ENCODE measurements at places on chromosomes 7 and 10.

DNA sequence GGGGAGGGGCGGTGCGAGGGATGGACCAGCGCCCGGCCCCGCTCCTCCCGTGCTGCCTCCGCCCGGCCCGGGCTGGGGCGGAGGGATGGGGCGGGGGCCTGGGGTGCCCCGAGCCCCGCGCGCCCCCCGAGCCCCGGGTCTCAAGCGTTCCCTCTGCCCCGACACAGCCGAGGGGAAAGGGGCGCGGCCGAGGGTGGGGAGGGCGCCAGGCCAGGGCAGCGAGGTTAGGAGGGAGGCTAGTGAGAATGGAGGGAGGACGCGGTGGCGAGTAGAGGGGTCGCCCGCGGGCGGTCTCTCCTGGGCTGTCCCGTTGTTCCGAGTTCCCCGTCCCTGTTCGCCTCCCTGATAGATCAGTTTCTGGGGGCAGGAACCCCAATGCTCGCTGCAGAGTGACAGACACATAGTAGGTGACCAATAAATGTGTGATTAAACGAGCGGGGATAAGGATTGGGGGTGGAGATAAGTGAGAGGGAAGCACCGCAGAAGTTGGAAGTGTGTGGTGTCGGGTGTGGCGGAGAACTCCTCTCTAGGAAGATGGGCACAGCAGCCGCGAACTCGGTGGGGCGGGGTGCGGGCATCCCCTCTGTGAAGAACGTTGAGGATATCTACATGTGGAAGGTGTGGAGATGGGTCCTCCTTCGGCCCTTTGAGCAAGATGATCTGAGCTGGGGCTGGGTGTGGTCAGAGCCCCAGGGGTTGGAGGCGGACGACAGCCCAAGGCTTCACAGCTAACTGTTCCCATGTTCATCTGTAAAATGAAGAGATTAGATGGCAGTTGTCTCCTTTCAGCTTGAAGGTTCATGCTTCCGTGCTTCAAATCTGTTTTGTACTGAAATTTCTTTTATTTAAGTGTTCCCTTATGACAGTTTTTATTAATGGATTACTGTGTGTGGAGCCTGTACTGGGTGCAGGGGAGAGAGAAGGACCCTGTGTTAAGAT is 580 bp downstream of the ZNF775 start:
- DNase-seq: peak; percentile 63

- DNase-seq: no peak
Measured at GRCh38 chr10:52451817-52452216, 137.7 kb downstream of the DKK1 start.

GRCh38 chr10:36087006-36088005 is 445.2 kb upstream of the FZD8 start:
- no peak for DNase-seq

GRCh38 chr10:102416695-102417094 is 1.9 kb downstream of the PSD start:
- no peak for DNase-seq

DNA sequence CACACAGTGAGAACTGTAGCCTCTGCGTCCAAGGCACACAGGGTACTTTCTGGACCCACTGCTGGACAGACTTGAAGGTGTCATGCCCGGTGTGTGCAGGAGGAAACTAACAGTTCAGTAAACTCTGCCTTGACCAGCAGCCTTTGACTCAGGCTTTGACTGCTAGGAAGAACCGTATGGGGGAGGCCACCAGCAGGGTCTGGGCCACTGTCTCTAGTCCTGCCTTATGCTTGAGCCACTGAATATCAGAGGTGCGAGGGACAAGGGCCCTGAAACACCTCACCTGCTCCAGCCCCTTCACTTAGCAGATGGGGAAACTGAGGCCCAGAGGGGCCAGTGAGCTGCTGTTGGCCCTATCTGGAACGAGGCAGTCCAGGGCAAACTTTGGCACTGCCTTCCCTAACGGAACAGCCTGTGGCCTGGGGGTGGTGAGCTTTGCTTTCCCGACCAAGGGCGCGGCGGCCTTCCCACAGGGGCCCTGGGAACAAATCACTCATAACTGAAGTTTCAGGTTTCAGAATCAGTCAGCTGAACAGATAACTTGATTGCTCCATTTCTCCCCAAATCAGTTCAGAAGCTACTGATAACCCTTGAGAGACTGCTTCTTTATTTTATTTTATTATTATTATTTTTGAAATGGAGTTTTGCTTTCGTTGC is 130.0 kb downstream of the FAM53B start:
- DNase-seq: no peak

DNA sequence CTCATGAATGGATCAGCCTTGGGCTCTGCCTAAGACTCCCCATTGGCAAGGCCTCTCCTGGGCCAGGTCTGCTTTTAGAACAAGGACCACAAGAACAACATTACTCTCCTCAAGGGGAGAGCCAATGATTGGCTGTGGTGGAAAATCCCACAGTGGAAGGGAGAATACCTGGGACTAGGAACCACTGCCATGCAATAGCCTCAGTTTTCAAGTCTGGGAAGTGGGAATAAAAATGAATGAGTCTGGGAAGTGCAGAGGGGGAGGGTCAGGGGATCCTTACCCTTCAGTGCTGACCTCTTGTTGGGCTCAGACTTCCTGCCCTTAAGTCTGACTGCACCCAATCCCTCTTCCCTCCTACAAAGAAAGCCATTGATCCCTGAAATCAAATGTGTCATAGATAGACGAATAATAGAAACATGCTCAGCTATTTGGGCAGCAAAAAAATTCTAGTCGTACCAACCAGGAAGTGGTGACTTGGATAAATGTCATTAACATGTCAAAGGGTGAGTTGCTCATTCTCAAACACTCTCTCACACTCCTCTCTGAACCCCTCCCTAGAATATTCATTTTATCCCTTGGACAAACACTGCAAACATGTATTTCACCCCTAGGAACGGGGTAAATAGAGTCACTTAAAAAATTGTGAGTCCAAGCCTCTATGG is 123.6 kb downstream of the SH3PXD2A start:
- DNase-seq: no peak

DNA sequence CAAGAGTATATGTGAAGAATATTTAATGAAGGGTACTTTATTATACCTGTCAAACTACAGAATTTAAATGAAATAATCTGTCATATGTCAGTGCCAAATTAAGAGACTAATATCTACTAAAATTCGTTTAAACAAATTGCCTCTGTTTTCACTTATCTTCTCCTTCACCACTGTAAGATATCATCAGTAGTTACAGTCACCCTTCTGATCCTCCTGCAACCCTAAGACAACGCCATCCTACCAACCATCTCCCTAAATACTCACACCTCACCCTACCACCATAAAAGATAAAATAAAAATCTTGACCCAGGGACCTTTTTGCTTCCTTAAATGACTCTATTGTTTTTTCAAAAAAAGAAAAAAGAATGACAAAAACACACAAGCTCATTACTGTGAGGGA is 20.8 kb downstream of the EZH2 start:
- DNase-seq: no peak
